Osteocyte (in vitro differentiated cells): ENCODE measurements at places on chromosomes 6 and 20. TPM values are rescaled to one million over a fixed set of nuclear protein-coding genes. Genes with fewer than 3 reads are reported as not detected.

The SLC17A2 gene
- total RNA-seq, result not detected in 2 replicates

The GRM1 gene
- total RNA-seq, result not detected in 2 replicates

DNA sequence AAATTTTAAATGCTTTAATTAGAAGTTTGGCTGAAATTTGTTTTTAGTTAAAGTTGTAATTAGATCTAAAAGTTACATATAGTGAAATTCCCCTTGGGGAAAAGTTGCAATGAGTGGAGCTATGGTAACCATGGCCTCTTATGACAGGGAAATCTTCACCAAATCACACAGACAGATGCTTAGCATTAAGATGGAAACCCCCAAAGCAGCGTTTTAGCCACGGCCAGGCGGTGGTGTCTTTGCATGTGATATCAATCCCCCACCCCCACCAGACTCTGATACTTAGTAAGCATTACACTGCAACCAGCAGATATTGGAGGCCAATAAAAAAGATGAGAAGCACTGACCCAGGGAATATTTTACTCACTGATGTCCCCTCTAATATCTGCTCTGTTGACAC is 75.7 kb downstream of the REPS1 start:
- no peak for DNase-seq

GRCh38 chr6:47400581-47400980 is 77.0 kb upstream of the CD2AP start:
- no peak for DNase-seq
